ENCODE measurements at places on chromosomes 12 and 14.

DNA sequence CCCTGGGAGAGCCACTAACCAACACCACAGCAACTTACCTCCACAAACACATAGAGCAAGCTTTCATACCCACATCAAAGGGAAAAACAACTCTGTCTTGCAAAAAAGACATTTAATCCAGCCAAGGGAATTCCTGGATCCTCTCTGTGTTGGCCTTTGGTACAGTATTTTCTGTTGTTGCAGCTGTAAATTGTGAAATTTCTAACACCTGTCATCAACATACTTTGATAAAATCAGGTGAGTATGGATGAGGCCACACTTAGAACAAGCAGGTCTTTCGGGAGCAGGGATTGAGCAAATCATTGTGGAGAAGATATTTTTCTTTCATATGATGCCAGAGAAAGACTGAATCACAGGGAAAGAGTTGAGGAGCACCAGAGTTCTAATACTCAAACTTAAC lies 89.3 kb downstream of the SPTSSA start:
- DNase-seq, result no peak

- no peak for DNase-seq
These were observed 198.4 kb downstream of the PHETA1 start for GRCh38 chr12:111170543-111170942.

- DNase-seq, result no peak
These were observed 185.7 kb upstream of the BTG1 start for GRCh38 chr12:92331383-92331782.

- DNase-seq, result no peak
These were observed 97.1 kb downstream of the C2CD5 start for GRCh38 chr12:22447223-22447622.

DNA sequence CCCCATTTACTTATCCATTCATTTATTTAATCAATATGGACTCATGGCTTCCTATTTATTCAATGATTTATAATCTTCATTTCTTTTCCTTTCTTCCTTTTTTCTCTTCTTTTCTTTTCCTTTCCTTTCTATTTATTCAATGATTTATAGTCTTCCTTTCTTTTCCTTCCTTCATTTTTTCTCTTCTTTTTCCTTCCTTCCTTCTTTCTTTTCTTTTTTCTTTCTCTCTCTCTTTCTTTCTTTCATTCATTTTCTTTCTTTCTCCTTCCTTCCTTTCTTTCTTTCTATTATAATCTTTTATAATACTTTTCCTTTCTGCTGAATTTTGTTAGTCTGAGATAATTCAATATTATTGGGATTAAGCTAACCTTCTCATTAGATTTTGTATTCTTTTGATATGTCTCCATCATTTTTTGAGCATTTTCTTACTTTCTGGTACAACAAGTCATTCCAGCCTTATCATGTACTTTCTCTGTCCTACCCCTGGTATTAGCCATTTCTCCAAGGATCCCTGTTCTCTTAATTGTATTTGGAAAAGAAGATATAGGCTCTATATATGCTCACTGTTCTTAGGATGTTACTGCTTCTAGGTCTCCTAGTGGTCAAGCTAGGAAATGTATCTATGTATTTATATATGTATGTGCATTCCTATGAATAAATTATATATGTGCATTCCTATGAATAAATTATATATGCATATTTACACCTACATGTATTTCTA lies 12.1 kb downstream of the LACRT start:
- DNase-seq, result no peak

GRCh38 chr12:95474660-95474958 lies 657 bp downstream of the METAP2 start:
- no peak for DNase-seq

GRCh38 chr14:71242237-71242748 lies 335.0 kb downstream of the PCNX1 start:
- no peak for DNase-seq

GRCh38 chr14:55458800-55459515 lies 18.5 kb upstream of the TBPL2 start:
- no peak for DNase-seq

DNA sequence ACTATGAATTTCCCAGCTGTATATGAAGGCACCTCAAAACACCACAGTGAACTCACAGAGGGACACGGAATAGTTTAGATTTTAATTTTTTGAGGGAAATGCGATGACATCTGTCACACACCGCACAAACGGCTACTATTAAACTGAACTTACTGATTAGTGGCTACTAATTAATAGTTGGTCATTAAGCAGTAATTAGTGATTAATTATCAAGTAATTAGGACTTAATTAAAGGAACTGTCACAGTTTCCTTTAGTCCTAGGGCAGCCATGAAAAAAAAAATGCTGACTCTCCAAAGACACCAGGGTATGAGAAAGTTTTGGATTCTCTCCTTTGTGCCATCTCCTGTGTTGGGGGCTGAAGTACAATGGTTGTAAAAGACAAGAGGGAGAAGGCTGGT lies 2.9 kb downstream of the OAS1 start:
- DNase-seq, result no peak

Data from stimulated activated CD8-positive, alpha-beta memory T cell treated with anti-CD3 and anti-CD28 coated beads, Interleukin-4, amount 100 ng/mL, for 4 hours (primary cell).